ENCODE measurements at places on chromosomes 7 and 10. TPM values are rescaled to one million over a fixed set of nuclear protein-coding genes. Genes with fewer than 3 reads are reported as not detected.

TFPI2 gene
- total RNA-seq: 0.96 TPM

MDFIC gene
- total RNA-seq: 65.1 TPM

DNA sequence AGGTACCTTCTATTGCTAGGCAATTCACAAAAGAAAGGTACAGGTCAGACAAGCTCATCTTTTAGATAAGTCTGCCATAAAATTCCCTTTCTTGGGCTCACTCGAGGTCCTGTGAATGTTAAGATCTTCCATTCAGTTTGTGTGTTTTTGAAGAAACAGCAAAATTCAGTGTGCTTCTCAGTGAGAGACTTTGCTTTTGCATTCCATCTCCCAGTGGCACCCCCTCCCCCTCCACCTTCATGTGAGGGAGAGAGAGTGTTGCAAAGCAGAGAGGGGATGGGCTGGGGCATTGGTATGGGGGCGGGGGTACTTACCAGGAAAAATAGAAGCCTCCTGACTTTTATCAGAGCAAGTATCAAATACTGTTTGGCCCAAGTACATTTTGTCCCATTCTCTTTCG lies 3.8 kb upstream of the TECTB start:
- H3K36me3 ChIP-seq: no peaks in the 10 kb centered on the region
- H3K27me3 ChIP-seq: peaks cover 2% of the 10 kb centered on the region
- H3K4me3 ChIP-seq: no peak overlapping the region
- no peak overlapping the region for H3K27ac ChIP-seq
- no peak for DNase-seq
- H3K4me1 ChIP-seq: no peaks in the 10 kb centered on the region

ZNF273 gene
- 6.5 TPM for total RNA-seq

DNA sequence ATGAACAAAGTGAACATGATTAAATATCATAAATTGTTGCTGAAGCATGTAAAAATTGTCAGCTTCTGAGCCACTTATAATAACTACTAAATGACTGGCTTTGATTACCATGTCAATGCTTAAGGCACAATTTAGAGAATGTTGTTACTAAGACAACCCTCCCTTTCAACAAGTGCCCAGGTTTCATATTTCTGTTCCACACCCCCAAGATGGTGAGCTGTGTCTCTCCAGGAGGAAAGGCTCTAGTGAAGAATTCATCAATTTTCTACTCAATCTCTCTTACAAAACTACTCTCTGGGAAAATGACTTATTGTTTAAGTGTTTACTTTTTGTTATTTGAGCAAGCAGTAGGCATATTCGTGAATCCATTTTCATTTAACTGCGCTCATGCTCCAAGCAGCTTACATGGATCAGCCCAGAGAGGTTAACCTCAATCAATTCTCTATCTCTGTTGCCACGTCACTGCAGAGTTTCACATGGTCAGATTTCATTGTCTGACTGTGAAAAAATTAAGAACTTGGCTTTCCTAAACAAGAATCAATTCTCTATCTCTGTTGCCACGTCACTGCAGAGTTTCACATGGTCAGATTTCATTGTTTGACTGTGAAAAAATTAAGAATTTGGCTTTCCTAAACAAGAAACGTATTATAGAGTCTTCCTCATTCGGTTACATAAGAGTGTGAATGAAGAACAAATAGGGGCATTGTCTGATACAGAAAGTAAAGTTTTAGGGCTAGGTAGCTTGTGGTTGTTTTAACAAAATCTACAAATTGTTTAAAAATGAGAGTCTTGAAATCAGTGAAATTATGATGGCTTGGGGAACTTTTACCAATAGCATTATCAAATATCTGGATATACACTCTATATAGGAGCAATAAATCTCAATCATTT lies 49.7 kb downstream of the CCDC71L start:
- no peaks in the 10 kb centered on the region for H3K4me1 ChIP-seq
- no peak for DNase-seq
- H3K36me3 ChIP-seq: no peaks in the 10 kb centered on the region
- H3K27ac ChIP-seq: no peak overlapping the region
- no peak overlapping the region for H3K4me3 ChIP-seq
- H3K27me3 ChIP-seq: peaks cover 2% of the 10 kb centered on the region

ZNF503 gene
- total RNA-seq: not detected

DNA sequence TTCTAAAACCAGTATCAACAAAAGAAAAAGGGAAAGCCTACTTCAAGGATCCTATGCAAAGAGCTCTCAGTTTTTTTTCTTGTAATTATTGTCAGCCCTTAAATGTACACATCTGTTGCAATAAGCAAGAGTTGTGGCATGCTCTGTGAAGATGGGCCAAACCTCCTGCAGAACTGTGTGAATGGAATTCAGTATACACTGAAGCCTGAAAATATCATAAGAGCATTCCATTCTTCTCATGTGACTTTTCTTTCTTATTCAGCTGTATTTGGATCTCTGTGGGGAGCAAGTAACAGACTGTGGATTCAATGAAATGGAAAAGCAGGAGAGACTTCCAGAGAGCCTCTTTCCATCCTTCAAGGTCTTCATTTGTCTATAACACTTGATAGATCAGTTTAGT lies 130.7 kb downstream of the SAMD9 start:
- H3K36me3 ChIP-seq: no peaks in the 10 kb centered on the region
- H3K4me1 ChIP-seq: no peaks in the 10 kb centered on the region
- H3K4me3 ChIP-seq: no peak overlapping the region
- H3K27ac ChIP-seq: no peak overlapping the region
- DNase-seq: no peak

- no peak overlapping the region for H3K27ac ChIP-seq
- H3K36me3 ChIP-seq: no peaks in the 10 kb centered on the region
- H3K4me1 ChIP-seq: no peaks in the 10 kb centered on the region
- no peak for DNase-seq
These were observed 203.1 kb upstream of the PTN start for GRCh38 chr7:137546671-137547070.

- peak; percentile 39 for DNase-seq
- H3K27me3 ChIP-seq: no peaks in the 10 kb centered on the region
- peak overlapping the region; percentile 42 for H3K4me3 ChIP-seq
These were observed 20.6 kb downstream of the DNAJB6 start for GRCh38 chr7:157357129-157358040.

DNA sequence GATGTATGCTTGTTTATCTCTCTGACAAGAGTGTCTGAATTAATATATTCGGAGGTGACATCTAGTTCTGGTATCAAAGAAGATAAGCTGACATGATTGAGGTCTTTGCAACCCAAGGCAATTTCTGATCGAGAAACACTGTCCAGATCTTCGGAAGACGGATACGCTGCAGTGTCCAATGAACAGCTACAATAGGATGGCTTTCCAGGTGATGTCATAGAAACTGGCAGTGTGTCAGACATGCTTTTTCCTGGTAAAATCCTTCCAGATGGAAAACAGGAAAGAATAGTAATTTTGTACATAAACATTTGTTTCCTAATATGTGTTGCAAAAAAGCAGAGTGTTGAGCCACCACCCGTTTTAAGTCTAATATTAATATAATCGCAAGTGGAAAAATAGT lies 33.4 kb downstream of the VWDE start:
- H3K27me3 ChIP-seq: no peaks in the 10 kb centered on the region
- H3K36me3 ChIP-seq: no peaks in the 10 kb centered on the region
- no peak for DNase-seq
- H3K4me1 ChIP-seq: no peaks in the 10 kb centered on the region

DNA sequence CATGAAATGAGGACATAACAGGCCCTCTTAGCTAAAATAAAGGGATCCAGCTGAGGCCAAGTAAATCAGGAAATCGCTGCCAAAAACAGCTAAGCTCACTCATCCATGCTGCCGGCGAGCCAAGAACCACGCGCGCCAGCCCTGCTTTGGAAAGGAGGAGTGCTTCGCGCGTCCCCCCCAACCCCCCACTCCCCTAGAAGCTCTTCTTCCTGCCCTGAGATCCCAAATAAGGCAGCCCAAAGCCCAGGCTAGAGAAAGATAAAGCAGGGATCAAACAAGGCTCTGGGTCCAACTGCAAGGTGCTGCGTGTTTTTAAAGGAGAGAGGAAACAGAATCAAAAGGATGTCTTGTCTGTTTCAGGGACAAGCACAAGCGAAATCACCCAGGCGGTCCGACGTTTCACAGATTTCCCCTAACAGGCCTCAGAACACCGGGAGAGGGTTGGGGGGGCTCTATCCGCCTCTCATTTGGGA lies 168.3 kb upstream of the AUTS2 start:
- H3K4me1 ChIP-seq: no peaks in the 10 kb centered on the region
- H3K36me3 ChIP-seq: no peaks in the 10 kb centered on the region
- no peak overlapping the region for H3K27ac ChIP-seq
- no peaks in the 10 kb centered on the region for H3K27me3 ChIP-seq
- DNase-seq: no peak

DNA sequence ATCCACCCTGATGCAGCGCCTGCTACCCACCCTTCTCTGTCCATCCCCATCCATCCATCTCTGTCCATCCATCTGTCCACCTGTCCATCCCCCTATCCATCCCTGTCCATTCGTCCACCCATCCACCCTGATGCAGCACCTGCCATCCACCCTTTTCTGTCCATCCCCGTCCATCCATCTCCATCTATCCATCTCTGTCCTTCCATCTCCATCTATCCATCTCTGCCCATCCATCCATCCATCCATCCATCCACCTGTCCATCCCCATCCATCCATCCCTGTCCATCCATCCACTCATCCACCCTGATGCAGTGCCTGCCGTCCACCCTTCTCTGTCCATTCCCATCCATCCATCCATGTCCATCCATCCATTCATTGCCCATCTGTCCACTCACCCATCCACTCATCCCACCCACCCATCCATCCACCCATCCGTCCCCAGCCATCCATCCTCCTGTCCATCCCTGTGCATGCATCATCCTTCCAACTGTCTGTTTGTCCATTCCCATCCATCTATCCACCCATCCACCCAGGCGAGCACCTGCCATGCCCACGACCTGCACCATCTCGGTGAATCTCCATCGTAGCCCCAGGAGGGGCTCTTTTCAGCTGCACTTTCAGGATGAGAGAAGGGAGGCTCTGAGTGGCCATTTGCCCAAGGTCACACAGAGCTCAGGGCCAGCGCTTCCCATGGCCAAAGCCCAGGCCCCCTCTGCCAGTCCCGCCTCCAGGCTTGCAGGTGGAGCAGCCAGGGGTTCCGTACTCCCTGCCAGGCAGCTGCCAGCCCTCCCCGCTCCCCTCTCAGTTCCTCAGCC lies 137.4 kb downstream of the LHPP start:
- H3K27me3 ChIP-seq: no peaks in the 10 kb centered on the region
- no peaks in the 10 kb centered on the region for H3K4me1 ChIP-seq
- no peak overlapping the region for H3K4me3 ChIP-seq
- no peaks in the 10 kb centered on the region for H3K36me3 ChIP-seq
- no peak for DNase-seq
- H3K27ac ChIP-seq: no peak overlapping the region

DNA sequence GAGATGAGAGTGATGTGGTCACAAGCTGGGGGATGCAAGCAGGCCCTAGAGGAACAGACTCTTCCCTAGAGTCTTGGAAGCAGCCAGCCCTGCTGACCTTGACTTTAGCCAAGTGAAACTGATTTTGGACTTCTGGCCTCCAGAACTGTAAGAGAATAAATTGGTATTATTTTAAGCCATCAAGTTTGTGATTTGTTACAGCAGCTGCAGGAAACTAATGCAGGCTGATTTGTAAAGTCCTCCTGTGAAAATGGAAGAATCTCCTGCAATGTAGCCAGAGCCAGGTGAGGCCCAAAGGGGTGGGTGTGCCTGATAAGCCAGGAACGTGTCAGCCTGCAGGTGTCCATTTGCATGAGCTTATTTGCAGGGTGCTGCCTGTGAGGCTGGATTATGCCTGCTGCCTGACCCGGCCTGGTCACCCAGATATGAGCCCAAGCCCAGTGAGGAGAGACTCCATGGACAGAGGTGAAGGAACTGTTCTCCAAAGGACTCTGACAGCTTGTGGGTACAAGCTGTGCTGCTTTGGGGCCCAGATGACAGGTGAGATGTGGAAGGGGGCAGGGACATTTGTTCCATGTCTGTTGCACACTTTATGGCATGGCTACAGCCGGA lies 24.6 kb upstream of the PLEKHA1 start:
- H3K4me3 ChIP-seq: no peak overlapping the region
- H3K27me3 ChIP-seq: no peaks in the 10 kb centered on the region
- no peak overlapping the region for H3K27ac ChIP-seq
- H3K4me1 ChIP-seq: no peaks in the 10 kb centered on the region
- DNase-seq: no peak
- H3K36me3 ChIP-seq: no peaks in the 10 kb centered on the region

GRCh38 chr10:51269821-51270220 lies 195.5 kb downstream of the PRKG1 start:
- no peaks in the 10 kb centered on the region for H3K27me3 ChIP-seq
- no peak for DNase-seq
- no peaks in the 10 kb centered on the region for H3K36me3 ChIP-seq
- no peak overlapping the region for H3K4me3 ChIP-seq
- H3K27ac ChIP-seq: no peak overlapping the region

PODXL gene
- total RNA-seq: 0.89 TPM

DNA sequence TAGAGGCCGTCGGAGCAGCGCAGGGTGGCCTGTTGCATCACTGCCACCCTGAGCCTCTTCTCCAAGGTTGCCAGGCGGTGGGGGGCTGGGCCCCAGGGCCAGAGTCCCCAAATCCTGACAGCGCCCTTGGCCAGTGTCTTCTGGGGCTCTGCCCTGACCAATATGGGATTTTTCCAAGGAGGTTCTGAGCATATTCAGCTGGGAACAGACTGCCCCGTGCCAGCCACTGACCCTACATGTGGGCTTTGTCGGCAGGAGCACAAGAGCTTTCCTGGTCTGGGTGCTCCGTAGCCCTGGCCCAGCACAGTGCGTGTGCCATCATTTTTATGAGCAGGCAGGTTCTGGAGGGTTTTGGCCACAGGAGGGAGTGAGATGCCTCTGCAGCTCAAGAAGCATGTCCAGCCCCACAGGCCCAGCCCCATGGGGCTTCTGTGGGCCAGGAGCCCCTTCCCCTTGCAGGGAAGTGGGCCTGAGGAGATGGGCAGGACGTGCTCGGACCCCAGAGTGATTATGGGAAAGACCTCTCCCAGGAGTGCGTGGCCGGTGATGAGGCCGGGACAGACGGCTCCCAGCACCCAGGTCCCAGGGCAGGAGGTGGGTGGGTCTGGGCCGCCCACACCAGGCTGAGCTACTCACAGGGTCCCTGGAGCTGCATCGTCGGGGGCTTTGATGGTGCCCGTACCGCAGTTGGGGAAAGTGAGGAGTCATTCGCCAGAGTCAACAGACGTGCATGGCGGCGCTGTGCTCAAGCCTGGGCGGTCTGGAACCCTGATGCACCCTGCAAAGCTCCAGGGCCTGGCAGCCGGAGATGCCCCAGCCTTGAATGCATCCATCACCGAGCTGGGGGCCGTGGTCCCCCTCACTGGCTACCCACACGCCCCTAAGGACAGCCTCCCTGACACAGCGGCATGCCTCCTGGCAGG lies 66.6 kb downstream of the PWWP2B start:
- no peak overlapping the region for H3K4me3 ChIP-seq
- H3K27me3 ChIP-seq: no peaks in the 10 kb centered on the region
- H3K27ac ChIP-seq: no peak overlapping the region
- H3K36me3 ChIP-seq: no peaks in the 10 kb centered on the region
- no peaks in the 10 kb centered on the region for H3K4me1 ChIP-seq

ERV3-1 gene
- 16.7 TPM for total RNA-seq

OR2F1 gene
- not detected for total RNA-seq

GRCh38 chr10:95312257-95312656 lies 21.5 kb upstream of the PDLIM1 start:
- no peaks in the 10 kb centered on the region for H3K36me3 ChIP-seq
- H3K27me3 ChIP-seq: no peaks in the 10 kb centered on the region
- H3K27ac ChIP-seq: no peak overlapping the region
- H3K4me1 ChIP-seq: no peaks in the 10 kb centered on the region
- H3K4me3 ChIP-seq: no peak overlapping the region
- no peak for DNase-seq

Measured in CD4-positive, CD25-positive, alpha-beta regulatory T cell (primary cell).